NCI-H446 treated with DMSO at 0.1 percent for 48 hours (cell line): ENCODE measurements at places on chromosomes 16 and 17.

GRCh38 chr17:39979016-39979670 is 1.5 kb upstream of the PSMD3 start:
- no peak for DNase-seq

- DNase-seq = no peak
Observed at GRCh38 chr16:81401035-81401950, 43.3 kb upstream of the CMIP start.

DNA sequence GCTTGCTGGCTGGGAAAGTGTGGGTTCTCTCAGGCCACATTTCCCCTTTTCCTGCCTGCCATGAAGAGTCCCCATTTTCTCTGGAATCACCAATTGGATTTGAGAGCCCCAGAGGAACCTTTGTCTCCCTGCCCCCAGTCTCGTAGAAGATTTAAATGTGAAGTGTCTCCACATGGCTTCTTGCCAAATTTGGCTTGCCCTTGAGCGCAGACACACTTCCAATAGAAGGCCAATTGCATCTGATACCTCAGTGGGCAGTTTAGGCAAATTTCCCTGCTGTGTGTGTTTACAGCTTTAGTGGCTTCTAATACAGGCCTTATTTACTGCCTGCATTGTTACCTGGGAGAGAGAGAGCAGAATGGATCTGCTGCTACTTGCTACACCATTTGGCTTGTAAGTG is 29.7 kb downstream of the CDK5R1 start:
- DNase-seq = no peak

GRCh38 chr16:78045865-78046581 is 23.7 kb downstream of the CLEC3A start:
- DNase-seq = no peak

DNA sequence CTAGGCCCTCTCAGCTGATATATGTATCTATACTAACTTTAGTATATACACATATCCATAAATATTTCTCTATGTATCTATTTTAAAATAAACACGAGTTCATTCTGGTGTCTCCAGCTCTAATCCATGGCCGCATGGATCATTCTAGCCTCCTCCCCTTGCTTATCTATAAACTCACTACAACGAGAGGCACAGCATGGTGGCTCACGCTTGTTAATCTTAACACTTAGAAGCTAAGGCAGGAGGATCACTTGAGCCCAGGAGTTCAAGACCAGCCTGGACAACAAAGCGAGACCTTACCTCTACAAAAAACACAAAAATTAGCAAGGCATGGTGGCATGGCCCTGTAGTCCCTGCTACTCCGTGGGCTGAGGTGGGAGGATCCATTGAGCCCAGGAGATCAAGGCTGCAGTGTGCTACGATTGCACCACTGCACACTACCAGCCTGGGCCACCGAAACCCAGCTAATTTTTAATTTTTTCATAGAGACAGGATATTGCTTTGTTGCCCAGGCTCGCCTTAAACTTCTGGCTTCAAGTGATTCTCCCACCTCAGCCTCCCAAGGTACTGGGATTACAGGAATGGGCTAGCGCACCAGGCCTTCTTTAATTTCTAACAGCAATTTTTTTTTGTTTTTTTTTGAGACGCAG is 3.9 kb upstream of the ZNF207 start:
- DNase-seq = no peak

- no peak for DNase-seq
Observed at GRCh38 chr17:77235370-77235941, 94.7 kb downstream of the SEC14L1 start.

DNA sequence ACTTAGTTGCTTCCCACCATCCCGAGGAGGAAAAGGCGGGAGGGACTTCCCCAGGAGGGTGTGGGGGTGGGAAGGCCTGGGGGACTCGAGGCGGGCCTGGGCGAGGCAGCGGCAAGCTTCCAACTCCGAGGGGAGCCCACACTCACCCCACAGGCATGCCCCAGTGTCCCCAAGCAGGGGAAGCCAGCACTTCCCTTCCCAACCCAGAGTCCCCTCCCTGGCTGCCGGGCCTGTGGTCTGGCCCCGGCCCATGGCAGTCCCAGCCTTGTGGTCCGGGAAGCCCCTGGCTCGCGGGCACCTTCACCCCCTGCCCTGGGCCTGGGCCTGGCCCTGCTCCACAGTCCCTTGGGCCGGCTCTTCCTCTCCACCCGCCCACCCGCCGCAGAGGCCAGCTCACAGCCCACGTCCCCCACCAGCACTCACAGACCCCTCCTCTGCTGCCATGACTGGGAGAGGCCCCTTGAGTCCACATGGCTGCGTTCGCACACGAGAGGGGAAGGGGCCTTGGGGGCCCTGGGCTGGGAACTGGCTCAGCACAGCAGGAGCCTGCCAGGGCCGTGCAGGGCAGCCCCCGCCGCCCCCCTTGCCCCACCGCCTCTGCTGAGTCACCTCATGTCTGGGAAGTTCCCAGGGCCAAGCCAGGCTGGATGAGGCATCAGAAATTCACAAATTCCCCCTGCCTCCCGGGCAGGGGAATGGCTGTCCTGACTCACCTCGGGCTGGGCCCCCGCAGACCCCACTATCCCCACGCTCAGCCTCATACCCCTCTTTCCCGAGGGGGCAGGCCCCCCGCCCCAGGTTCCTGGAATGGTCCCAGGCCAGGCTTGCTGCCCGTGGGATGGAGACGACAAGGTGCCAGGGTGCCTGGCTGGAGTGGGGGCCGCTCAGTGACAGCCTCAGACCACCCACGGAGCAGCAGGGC is 27.8 kb downstream of the BAHCC1 start:
- DNase-seq = no peak

DNA sequence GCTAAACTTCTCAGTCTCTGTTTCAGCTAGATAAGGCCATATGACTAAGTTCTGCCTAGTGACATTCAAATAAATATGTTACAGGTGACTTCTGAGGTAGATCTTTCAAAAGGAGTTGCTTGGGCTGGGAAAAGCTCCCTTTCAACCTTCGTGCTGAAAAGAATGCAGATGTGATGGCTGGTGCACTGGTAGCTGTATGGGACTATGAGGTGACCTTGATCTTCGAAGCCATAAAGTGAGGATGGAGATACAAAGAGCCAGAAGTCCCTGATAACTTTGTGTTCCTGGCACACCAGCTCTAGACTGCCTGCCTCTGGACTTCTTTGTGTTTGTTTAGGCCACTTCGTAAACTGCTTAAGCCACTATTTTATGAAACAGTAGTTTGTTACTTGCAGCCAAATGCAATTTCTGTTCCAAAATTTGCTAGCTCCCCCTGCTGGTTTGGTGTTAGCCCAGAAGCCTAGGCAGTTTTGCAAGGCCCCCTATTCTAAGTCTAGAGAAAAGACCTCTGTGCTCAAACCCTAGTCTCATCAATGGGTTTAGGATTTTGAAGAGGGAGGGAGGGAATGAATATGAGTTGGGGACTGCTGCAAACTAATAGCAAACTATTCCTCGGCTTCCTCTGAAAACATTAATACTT is 23.3 kb upstream of the ERCC4 start:
- DNase-seq = no peak

GRCh38 chr17:41528959-41529353 is 848 bp upstream of the KRT19 start:
- no peak for DNase-seq

- DNase-seq = no peak
Observed at GRCh38 chr17:1227917-1228780, 42.1 kb upstream of the BHLHA9 start.

- no peak for DNase-seq
Observed at GRCh38 chr17:63653050-63653449, 30.8 kb downstream of the MAP3K3 start.
